ENCODE measurements at places on chromosomes 2 and 18. TPM values are rescaled to one million over a fixed set of nuclear protein-coding genes. Genes with fewer than 3 reads are reported as not detected.

SERPINB4 gene
- not detected for total RNA-seq

UGT1A10 gene
- not detected for total RNA-seq

FSIP2 gene
- under 0.01 TPM for total RNA-seq

CLEC4F gene
- total RNA-seq, result not detected

STPG4 gene
- 0.98 TPM for total RNA-seq

SERPINB11 gene
- not detected for total RNA-seq

HOXD8 gene
- total RNA-seq, result 10.8 TPM

LRRC30 gene
- total RNA-seq, result not detected
